Fibroblast of lung (primary cell): ENCODE measurements at places on chromosomes 7 and 10. TPM values are rescaled to one million over a fixed set of nuclear protein-coding genes. Genes with fewer than 3 reads are reported as not detected.

The CRYGN gene
- total RNA-seq, result 0.26 and 0.50 TPM in 2 replicates

The FAM185A gene
- 8.2 and 9.9 TPM in 2 replicates for total RNA-seq

The MACROH2A2 gene
- 9.2 and 12.1 TPM in 2 replicates for total RNA-seq

The VSTM4 gene
- 4.4 and 8.1 TPM in 2 replicates for total RNA-seq

The SUN3 gene
- not detected in 2 replicates for total RNA-seq

The RPEL1 gene
- 0.17 and 0.26 TPM in 2 replicates for total RNA-seq

The SLC26A5 gene
- not detected in 2 replicates for total RNA-seq

The AQP1 gene
- total RNA-seq, result 10.8 and 44.6 TPM in 2 replicates

The TAS2R5 gene
- total RNA-seq, result 1.0 and 1.3 TPM in 2 replicates

The OR2A14 gene
- total RNA-seq, result not detected in 2 replicates

The MYL10 gene
- total RNA-seq, result not detected in 2 replicates

The SEMA3A gene
- 19.5 and 60.8 TPM in 2 replicates for total RNA-seq

The MUC3A gene
- not detected in 2 replicates for total RNA-seq

The TRIM73 gene
- total RNA-seq, result 0.51 and 1.3 TPM in 2 replicates

The DNAH11 gene
- total RNA-seq, result under 0.01 and 0.33 TPM in 2 replicates
